ENCODE measurements at places on chromosomes 2 and 18.

GRCh38 chr2:181471226-181471625 is 14.0 kb downstream of the ITGA4 start:
- DNase-seq: no peak

DNA sequence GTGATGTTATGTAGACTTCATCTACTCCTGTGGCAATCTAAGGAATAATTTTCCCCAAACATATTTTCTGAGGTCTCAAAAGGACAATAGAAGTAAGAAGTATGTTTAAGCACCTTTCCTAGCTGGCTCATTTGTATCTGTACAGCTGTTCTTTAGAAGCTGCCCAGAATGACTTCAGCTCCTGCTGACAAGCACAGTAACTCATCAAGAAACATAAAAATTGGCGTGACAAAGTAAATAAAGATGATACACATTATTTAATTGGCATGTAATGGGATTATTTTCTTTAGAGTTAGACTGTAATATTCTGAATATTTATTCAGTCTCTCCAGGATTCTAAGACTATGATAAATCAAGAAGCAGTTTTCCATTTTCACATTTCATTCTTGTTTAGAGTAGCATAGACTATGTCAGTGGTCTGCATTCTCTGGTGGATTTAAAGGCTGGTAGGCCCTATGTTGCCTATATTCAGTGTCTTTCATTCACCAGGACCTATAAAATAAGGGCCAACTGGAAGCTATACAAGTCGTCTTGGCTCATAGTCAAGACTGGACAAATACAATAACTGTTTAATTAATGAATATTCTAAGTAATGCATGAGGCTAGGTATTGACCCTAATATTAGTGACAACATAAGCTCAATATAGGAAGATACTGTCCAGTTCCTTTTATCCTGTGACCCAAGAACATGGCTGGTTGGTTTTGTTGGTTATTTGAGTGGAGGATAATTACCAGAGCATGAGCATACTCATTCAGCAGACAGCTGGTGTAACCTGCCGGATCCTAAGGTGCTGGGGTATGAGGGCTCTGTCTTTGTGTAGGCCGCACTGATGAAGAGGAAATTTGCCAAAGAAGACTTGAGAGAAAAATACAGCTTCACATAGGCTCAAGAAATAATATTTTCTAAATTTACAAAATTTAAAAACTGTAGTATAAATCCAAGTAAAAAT is 107.0 kb downstream of the PDE1A start:
- no peak for DNase-seq

- DNase-seq: no peak
Observed at GRCh38 chr18:5475267-5475666, 68.5 kb downstream of the EPB41L3 start.

- no peak for DNase-seq
Observed at GRCh38 chr2:187051350-187051749, 202.4 kb upstream of the ZSWIM2 start.

DNA sequence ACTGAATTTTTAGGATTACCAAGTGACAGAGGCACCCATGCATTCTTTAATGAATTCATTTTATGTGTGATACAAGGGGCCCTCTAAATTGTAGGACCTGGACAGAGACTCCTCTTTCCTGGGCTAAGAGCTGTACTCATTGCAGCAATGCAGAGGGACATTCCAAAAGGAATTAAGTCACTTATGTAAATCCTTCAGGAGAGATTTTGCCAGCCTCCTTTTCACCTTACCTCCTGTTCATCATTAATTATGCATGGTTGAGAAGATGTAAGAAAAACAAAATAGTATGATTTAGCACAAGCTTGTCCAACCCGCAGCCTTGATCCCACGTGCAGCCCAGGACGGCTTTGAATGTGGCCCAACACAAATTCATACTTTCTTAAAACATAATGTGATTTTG is 84.5 kb upstream of the TANK start:
- DNase-seq: no peak

DNA sequence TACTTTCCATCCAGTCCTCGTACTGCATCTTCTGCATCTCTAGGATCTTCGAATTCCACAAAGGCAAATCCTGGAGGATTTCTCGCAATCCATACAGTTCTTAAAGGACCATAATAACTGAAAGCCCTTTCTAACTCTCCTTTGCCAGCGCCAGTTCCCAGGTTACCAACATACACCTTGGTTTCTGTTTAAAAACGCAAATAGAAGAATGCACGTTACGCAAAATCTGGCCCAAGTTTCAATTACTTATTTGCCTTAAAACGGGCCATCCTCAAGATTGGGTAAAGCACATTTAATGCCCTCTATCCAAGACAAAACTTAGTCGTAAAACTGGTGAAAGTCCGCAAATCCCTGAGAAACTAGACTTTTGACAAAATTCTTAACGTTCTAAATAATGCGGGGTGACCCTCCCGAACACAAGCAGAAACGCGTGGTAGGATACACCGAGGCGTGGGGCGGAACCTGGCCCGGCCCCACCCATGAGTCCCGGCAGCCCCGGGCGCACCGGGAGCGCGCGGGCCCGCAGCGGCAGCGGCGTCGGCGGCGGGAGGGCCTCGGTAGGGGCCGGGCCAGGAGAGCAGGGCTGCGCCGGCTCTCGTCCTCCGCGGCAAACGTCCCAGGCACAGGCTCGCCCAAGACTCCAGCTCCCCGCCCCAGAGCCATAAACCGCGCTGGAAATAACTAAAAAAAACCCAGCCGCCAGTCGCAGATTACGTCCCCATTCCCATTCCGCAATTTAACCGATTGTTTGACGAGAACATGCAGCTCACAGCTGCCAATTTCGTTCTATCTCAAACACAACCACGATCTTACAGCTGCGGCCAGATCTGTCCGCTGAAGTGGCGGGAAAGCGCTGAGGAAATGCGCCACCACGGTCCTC is 910 bp downstream of the SRSF7 start:
- peak; percentile 39 for DNase-seq

- DNase-seq: no peak
Observed at GRCh38 chr2:86054535-86055082, 51.1 kb downstream of the POLR1A start.

DNA sequence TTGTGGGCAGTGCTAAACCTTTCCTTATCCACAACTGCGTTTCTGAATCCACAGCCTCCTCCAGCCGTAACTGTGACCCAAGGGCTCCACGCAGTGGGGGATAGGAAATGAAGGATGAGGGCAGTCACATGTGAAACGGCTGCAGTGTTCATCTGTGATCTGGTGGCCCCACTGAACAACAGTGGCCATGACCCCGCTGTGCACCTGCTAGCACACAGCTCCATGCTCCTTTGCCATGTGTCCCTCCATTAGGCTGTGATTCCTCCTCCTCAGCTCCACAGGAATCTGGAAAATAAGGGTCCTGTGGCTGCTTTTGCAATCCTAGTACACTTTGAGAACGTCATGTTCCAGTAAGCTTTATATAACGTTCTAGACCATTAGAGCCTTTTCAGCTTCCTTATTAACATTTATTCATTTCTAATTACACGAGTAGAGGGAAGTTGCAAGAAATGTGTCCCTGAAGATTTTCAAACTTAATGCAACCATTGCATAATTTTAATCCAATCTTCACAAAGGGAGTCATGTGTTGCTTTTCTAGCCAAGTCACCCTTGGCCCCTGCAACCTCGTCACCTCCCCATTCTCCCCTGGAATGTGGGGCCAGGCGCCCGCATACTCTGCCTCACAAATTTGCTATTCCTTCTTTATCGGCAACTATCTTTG is 7.1 kb upstream of the NAPG start:
- no peak for DNase-seq

- DNase-seq: peak; percentile 49
Observed at GRCh38 chr2:97995026-97995733, 568 bp downstream of the TMEM131 start.

DNA sequence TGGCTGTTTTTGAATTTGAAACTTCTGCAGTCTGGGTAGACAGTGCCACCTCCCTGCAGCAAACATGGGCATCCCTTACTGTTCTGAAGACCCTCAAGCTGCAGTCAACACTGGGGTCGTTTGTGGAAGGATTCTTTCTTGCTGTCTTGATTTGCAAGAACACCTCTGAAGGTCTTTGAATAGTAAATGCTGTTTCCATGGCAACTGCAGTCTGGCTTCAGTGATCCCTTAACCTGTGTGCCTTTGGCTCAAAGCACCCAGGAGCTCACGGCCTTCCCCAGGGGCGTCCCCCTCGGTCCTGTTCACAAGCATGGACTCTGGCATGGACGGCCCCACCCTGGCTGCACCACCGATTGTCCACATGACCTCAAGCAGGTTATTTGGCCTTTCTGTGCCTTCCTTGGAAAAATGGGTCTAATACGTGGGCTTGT is 38.3 kb downstream of the LRRFIP1 start:
- no peak for DNase-seq

DNA sequence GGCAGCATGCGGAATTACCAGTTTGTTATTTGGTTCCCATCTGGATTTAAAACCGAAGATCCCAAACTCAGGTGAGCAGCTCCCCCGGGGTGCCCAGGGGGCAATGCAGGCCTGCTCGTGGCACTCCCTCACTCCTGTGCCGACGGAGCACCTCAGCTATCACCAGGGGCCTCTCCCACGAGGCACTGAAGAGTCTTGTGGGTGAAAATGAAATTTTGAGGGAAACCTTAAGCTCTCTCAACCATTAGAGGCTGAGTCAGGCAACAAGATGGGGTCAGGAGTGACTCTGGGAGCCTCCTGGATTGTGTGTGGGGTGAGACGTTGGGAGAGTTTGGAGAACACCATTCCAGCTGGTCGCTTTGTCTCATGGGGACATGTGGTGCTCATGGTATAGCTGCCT is 189.0 kb downstream of the PRKCE start:
- DNase-seq: no peak

DNA sequence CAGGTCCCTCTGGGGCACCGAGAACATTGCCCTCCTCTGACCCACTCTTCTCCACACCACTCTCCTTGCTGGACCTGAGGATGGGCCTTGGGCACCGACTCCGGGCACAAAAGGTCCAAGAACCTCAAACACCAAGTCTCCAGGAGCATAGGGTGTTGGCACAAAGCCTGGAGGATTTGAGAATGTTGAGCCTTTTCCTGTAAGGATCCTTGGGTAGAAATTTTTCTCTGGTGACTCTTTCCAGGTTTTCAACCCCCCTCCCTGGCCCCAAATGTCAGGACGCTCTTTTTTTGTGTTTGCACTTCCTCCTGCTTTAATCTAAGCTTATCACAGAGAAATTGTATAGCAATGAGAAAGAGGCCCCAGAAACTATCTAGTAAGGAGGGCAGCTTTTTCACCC is 9.2 kb downstream of the SPR start:
- no peak for DNase-seq

DNA sequence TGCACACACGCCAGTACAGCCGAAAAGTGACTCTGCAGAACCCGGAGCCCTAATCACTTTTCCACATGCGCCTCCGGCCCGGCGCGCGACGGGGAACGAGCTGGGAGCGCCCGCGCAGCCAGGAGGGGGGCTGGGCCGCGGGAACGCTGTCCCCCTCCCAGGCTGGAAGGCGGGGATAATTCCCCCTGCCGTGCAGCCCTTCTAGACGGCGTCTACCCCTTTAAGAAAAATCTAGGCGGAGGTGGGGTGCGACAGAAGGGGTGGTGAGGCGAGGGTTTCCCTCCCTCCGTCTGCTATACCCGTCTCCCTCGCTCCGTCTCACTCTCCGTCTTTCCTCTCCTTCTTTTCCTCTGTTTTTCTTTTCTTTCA is 2.4 kb downstream of the CYP26B1 start:
- no peak for DNase-seq

DNA sequence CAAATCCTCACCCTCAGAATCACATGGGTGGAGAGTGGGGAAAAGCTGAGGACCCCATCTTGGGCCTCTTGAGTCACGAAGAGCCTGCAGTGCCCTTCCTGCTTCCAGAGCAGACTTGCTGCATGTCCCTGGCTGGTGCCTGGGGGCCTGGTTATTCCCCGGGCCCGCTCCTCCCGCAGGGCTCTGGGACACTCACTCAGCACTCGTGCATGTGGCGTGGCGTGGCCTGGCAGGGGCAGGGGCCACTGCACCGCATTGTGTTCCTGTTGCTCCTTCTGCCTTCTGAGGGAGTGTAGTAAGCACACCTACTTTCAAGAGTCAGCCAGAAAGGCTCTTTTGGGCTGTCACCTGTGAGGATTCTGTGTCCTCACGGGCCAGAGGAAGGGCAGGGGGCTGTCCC is 17.4 kb upstream of the MZT2A start:
- DNase-seq: no peak

DNA sequence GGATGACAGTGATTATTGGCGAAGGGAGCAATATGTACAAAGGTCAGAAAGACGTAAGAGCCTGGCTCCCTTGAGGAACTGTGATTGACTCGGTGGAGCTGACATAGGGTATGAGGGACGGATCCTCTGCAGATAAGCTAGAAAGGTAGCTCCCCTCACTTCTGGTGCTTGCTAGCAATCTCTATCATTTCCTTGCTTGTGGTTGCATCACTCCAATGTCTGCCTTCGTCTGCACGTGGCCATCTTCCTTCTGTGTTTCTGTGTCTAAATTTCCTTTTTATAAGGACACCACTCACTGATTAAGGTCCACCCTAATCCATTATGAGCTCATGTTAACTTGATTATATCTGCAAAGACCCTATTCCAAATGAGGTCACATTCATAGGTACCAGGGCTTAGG is 22.9 kb upstream of the LMAN1 start:
- DNase-seq: no peak

GRCh38 chr2:155157711-155158110 is 459.2 kb downstream of the KCNJ3 start:
- DNase-seq: no peak

DNA sequence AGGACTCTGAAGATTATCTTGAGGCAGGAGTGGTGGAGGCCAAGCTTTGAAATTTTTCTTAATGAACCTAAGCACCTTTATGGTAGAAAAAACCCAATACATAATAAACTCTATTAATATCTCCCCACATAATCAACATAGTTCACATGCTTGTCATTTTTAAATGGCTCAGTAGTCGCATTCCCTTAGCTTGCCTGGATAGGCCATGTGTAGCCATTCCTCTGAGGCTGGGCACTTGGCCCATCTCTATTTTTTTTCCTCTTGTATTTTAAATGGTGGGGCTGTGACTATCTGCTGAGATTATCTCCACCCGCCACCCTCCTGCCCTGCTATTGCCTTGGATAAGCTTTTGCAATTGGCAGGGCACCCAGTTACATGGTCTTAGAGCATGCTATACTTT is 143.1 kb downstream of the FHOD3 start:
- DNase-seq: no peak
